ENCODE measurements at places on chromosomes 11 and 22.

- DNase-seq, result no peak
Observed at GRCh38 chr11:126336671-126337101, 18.8 kb upstream of the ST3GAL4 start.

DNA sequence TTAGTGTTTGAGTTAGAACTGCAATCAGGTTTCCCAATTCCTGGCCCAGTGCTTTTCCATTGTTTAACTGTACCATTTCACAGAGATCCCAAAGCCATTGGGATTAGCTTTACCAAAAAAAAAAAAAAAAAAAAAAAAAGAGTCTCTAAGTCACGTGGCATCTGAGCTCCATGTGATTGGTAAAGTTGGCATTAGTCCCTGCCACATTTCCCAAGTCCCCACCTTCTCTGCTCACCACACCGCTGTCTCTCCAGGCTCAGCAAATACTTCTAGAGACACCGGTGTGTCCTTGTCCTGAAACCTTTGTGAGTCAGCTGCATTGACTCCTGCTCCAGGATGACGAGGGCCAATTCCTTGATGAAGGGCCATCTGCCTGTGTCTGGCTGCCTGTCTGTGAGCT lies 305.3 kb downstream of the KIRREL3 start:
- DNase-seq, result no peak

GRCh38 chr22:24007253-24008021 lies 2.2 kb upstream of the GSTT4 start:
- no peak for DNase-seq

DNA sequence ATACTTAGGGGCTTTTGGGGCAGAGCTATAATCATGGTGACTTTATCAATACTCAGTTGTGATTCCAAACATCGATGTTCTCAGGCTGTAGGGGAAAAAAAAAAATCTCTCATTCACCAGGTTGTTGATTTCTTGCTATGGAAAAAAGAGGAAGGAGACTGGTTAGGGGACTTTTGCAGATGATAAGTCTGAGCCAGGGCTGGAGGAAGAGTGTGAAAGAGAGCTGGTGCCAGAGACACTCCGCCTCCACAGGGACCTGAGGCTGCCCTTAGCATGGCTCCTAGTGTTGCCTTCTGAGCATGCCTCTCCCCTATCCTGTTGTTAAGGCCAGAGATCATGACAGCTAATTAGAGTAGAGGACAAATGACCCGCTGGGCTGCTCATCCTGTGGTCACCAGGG lies 16.9 kb downstream of the UPB1 start:
- DNase-seq, result no peak

- DNase-seq, result no peak
Observed at GRCh38 chr11:45650166-45651095, 15.0 kb downstream of the CHST1 start.

DNA sequence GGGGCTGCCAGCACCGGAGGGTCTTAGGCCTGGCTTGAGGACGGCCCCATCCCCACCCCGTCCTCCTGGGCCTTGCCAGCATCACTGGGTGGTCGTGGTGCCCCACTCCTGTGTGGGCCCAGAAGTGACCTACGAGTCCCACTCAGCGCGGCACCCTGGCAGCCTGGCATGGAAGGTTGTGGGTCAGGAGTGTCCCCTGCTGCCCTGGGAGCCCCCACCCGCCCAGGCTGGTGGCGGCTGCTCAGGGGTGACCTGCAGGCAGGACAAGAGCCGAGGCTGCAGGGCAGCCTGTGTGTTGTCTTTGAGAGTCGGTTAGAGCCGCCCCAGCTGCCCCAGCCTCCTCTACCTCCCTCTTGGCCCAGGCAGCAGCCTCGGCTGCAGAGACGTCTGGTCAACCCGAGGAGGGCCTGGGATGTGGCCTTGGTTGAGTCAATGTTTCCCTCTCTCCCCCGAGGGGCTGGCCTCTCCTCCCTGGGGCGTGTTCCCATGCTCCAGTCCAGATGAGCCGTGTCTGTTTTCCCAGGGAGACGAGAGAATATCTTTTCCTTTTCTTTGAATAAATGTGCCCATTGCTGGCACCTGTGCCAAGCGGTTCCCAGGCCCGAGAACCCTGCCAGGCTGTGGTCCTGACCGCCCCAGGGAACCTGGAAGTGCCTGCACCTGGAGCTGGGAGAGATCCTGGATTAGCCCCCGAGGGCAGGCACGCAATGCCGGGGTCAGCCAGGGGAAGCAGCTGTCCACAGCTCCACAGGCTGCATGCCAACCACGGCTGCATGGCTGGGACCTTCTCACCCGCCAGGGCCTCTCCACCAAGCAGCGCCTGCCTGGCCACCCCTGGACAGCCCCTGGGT lies 35.7 kb upstream of the MUC5AC start:
- DNase-seq, result no peak

- DNase-seq, result peak; percentile 96
Observed at GRCh38 chr22:36123673-36124630, 36.6 kb downstream of the APOL3 start.

GRCh38 chr22:30046716-30047363 lies 33.4 kb upstream of the HORMAD2 start:
- no peak for DNase-seq

- no peak for DNase-seq
Observed at GRCh38 chr11:27717801-27718229, 17.6 kb upstream of the BDNF start.

DNA sequence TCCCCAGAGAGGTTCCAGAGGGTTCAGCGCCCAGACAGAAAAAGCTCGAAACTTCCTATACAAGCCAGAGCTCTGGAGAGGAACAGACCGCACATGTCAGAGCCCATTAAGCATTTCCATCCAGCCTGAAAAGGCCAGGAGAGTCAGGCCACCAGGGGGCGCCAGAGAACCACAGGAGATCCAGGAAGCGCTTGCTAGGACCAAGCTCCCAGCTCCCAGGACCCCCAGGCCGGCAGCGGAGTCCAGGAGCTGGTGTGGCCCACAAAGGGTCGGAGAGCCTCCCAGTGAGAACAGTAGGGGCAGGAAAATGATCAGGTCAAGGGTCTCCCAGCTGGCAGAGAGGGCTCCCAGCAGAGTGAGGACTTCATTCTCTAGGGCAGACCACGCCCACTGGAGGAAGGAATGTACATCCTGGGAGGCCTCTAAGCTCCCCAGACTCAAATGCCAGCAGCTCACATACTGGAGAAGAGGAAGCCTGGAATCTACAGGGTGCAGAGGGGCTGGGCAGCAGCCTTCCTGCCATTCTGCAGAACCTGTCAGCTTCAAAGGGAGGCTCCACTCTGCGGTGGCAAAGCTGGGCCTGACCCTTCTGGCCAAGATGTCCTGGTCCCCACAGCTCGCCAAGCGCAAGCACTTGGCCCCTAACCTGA lies 2.1 kb upstream of the MEI1 start:
- DNase-seq, result peak; percentile 100

GRCh38 chr11:65323813-65324212 lies 9.1 kb downstream of the CDC42EP2 start:
- DNase-seq, result no peak

DNA sequence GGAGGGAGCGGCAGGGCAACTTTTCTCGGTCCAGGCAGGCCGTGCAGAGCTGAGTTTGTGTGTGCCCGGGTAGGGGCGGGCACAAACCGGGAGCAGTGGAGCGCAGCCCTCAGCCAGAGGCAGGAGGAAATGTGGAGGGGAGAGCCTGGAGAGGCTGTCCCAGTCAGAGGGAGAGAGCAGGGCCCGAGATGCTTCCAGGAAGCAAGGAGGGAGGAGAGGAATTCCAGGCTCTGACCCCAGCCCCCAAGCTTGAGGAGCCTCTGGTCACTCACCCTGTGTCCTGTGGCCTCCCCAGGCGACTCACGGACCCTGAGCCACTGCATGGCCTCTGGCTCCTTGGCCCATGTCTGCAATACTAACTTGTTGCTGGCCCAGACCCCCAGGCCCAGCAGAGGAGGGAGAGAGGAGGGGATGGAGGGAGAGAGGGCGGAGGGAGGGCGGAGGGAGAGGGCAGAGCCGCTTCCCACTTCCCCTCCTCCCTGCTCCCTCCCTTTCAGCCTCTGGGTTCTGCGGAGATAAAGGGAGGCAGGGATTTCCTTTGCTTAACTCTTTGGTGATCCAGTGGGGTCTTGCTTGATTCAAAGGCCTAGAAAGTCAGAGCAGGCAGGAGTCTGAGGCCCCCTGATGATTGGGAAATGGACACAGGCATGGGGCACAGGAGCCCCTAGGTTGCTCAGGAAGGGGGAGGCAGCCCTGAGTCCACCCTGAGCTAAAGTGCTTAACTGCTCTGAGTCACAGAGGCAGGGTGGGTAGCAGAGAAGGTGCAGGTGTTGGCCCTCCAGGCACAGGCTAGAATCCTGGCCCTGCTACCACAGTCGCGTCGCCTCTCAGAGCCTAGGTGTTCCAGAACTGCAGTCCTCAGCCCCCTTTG lies at the start of gene C1QTNF6:
Gene C1QTNF6, minus strand, starts transcription at position 357 of the 871 bp plus-strand sequence. Its CDS starts 34 bp downstream, at position 323.
- peak; percentile 72 for DNase-seq

GRCh38 chr11:82959987-82960778 lies 58.6 kb downstream of the DDIAS start:
- no peak for DNase-seq

GRCh38 chr11:119108146-119108856 lies 1.2 kb downstream of the C2CD2L start:
- peak; percentile 78 for DNase-seq

DNA sequence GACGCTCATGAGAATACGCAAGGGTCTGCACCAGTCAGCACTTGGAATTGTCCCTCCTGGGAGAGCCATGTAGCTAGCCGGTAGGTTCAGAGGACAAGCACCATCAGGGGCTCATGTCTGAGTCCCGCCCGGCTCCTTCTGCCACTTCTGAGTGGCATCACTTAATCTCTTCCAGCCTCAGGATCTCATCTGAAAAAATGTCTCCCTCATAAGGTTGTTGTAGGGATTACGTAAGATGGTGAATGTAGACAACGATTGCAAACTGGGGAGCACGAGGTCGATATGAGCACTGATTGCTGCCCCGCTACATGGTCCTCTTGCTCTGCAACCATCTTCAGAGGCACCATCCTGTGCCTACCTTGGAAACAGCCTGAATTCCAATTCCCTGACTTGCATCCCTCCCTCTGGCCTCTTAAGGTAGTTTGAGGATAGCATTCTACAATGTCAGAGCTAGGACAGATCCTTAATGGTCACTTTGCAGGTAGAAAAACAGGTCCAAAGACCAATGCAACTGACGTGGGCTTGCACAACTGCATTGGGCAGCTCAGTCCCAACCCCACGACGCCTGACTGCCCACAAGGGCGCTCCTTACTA lies 115.8 kb upstream of the TMEM45B start:
- DNase-seq, result no peak
